ENCODE measurements at places on chromosomes 13 and 19. TPM values are rescaled to one million over a fixed set of nuclear protein-coding genes. Genes with fewer than 3 reads are reported as not detected.

DNA sequence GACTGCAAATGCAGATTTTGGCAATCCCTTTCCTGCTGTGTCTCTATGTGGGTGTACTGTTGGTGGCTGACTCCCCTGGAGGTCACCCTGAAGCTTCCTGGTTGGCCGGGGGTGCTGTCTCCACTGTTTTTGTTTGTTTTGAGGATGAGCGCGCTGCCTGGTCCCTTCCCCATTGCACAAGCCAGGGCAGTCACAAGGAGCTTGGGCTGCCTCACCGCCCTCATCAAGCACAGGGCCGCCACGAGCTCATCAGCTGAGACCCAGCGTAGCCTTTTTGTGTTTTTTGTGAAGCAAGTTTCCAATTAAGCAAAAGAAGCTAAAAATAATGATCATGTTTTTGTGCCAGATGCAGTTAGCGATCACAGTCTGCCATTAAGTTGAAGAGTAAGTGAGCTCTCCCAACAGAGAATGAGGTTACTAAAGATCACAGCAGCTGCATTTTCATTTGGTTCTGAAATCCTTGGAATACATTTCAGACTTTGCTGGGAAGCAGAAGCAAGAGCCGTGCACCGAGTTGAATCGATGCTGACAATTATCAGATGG lies 57.8 kb downstream of the GGACT start:
- no peaks in the 10 kb centered on the region for H3K36me3 ChIP-seq
- no peaks in the 10 kb centered on the region for H3K27me3 ChIP-seq
- no peaks in the 10 kb centered on the region for H3K4me1 ChIP-seq
- DNase-seq = no peak

The OR7A5 gene
- not detected for total RNA-seq

DNA sequence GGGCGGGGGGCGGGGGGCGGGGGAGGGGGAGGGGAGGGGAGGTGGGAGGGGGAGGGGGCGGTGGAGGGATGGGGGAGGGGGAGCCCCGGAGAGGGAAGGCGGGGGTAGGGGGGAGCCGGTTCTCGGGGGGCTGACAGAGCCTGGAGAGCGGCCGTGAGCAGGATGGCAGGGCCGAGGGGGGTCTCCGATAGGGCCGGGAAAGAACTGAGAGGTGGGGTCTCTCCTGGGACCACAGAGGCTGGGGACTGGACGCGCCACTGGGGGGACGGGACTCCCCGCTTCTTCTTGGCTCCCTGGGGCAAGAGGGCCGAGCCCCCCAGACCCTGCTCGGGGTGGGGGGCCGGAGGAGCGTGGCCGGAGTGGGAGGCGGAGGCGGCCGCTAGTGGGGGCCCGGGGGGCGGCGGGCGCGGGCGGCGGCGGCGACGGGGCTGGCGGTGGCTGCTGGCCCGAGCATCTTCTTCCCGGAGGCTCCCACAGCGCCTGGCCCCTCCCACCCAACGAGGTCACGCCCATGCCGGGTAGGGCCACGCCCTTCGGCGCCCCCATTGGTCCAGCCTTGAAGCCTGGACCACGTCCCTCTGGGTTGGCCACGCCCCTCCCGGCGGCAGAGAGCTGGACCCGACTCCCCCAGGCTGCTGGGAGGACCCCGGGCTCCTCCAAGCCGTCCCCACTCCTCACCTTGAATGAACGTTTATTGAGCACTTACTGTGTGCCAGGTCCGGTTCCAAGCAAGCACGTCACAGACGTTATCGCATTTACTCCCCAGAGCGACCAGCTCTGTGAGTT lies at the start of gene NOVA2:
Gene NOVA2, minus strand, starts transcription at position 313 of the 786 bp plus-strand sequence. CDS start 514 bp downstream, outside the sequence.
- no peaks in the 10 kb centered on the region for H3K36me3 ChIP-seq
- peaks cover 33% of the 10 kb centered on the region for H3K27me3 ChIP-seq

The GRIN2D gene
- total RNA-seq = not detected

The NANOS3 gene
- not detected for total RNA-seq

The MEIOSIN gene
- total RNA-seq = not detected

The ATP4A gene
- not detected for total RNA-seq

DNA sequence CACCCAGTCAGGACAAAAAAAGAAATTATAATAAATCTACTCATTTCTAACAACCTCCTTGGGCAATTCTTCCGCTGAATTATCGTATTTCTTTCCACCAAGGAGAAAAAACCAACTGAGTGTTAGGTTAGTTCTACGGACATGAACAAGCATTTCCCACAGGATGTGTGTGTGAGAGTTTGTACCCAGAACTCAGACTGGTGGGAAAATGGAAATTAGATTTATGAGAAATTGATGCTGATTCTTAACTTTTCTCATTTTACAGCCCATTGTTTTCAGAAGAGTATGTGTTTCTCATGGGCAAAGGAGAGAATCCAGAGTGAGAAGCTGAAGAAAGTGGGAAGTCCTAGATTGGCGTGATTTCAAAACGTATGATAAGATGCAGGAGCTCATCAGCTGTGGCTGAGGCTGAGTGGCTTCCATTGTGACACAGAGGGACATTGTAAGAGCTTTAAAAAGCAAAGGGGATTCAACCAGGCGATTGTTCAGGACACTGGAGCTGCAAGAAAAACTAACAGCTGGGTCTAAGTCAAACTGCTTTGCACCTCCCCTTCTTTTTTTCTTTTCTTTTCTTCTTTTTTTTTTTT lies 184.7 kb upstream of the ARGLU1 start:
- no peaks in the 10 kb centered on the region for H3K27me3 ChIP-seq
- DNase-seq = no peak
- no peaks in the 10 kb centered on the region for H3K4me1 ChIP-seq
- H3K36me3 ChIP-seq = no peaks in the 10 kb centered on the region

DNA sequence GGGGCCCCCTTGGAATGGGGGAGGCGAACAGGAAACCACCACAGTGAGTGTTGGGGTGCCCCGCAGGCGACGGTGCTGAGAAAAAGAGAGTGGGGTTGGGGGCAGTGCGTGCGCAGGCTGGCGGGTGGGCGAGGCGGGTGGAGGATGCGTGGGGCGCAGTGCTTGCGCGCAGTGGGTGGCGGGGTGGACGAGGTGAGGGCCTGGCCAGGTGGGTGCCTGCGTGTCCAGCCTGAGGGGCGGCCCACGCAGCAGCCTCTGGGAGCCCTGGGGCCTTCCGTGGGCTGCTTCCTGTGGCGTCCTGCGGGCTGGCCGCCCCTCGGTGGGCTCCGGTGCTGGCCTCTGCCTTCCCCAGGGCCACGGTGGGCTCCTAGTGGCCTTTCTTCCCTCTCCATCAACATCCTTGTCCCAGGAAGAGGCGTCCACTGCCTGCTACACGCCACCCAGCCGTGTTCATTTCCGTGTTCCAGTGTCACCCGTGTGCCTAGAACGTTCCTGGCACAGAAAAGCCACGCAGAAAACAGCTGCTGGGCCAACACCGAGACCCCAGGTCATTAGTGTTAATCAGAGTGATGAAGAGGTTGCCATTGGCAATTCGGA lies 7.1 kb downstream of the ATP11A start:
- H3K4me1 ChIP-seq = peaks cover 8% of the 10 kb centered on the region
- H3K36me3 ChIP-seq = no peaks in the 10 kb centered on the region
- H3K4me3 ChIP-seq = no peak overlapping the region
- H3K27me3 ChIP-seq = no peaks in the 10 kb centered on the region
- H3K27ac ChIP-seq = no peak overlapping the region

The LIM2 gene
- total RNA-seq = not detected

The CDC34 gene
- 39.2 TPM for total RNA-seq

DNA sequence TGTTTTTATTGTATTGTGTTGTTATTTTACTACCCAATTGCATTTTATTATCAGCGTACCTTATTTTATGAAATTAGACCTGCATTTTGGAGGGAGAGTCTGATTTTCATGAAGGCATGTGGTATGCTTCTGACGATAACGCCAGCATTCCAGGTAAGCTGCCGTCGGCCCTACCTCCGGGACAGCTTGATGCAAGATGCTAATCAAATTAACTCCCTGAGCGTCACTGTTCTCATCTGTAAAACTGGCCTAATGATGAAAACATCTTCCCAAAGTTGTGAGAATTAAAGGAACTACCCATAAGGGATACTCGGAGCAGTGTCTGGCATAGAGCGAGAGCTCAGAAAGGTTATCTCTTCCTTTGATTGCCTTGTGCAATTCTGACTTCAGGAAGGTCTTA lies 12.9 kb upstream of the LAIR2 start:
- no peaks in the 10 kb centered on the region for H3K27me3 ChIP-seq
- no peak overlapping the region for H3K27ac ChIP-seq
- no peaks in the 10 kb centered on the region for H3K36me3 ChIP-seq
- H3K4me3 ChIP-seq = no peak overlapping the region
- H3K4me1 ChIP-seq = no peaks in the 10 kb centered on the region
- DNase-seq = no peak

The SRRM5 gene
- total RNA-seq = 0.64 TPM

GRCh38 chr13:42076309-42076713 lies 27.9 kb downstream of the DGKH start:
- no peak overlapping the region for H3K4me3 ChIP-seq
- no peaks in the 10 kb centered on the region for H3K27me3 ChIP-seq
- H3K4me1 ChIP-seq = peaks cover 6% of the 10 kb centered on the region
- no peaks in the 10 kb centered on the region for H3K36me3 ChIP-seq

DNA sequence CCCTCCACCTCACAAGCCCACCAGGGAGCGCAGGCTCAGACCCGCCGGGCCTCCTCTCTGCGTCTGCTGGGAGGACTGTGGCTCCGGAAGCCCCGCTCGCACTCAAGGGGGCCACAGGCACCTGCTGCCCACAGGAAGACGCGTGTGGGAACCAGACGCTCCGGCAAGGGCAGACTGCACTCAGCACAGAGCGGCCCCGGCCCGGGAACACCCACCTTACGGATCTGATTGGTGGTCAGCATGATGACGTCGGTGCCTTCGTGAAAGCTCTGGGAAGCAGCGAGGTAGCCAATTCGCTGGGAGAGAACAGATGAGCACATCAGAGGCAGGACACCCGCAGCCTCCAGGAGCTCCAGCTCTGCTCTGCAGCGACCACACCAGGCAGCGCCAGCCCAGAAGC lies 14.6 kb downstream of the AP3D1 start:
- no peaks in the 10 kb centered on the region for H3K4me1 ChIP-seq
- H3K27me3 ChIP-seq = no peaks in the 10 kb centered on the region
- H3K4me3 ChIP-seq = no peak overlapping the region

DNA sequence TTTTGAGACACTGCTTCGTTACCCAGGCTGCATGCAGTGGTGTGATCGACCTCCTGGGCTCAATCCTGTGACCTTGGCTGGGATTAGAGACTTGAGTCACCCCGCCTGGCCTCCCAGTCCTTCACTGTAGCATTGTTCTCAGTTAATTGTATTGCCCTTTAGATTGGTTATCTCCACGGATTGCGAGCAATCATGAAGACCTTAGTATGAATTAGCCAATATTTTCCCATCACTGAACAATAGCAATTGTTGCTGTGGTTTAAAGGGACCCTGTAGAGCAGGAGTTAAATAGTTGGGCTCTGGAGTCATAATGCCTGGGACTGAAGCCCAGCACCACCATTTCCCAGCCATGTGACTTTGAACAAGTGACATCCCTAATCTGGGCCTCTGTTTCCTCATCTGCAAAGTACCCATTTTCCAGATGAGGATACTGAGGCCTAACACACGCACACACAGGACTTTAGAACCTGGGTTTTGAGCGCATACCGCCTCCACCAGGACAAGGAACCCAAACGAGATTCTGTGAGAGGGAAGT lies 8.4 kb downstream of the PPP1R14A start:
- H3K27ac ChIP-seq = no peak overlapping the region
- no peak for DNase-seq
- H3K36me3 ChIP-seq = no peaks in the 10 kb centered on the region
- no peaks in the 10 kb centered on the region for H3K27me3 ChIP-seq
- no peak overlapping the region for H3K4me3 ChIP-seq
- peaks cover 3% of the 10 kb centered on the region for H3K4me1 ChIP-seq

The PSG7 gene
- total RNA-seq = not detected

GRCh38 chr13:47478985-47479384 lies 522.1 kb downstream of the SUCLA2 start:
- DNase-seq = no peak
- H3K27me3 ChIP-seq = no peaks in the 10 kb centered on the region
- no peak overlapping the region for H3K27ac ChIP-seq
- no peaks in the 10 kb centered on the region for H3K36me3 ChIP-seq
- no peaks in the 10 kb centered on the region for H3K4me1 ChIP-seq
- H3K4me3 ChIP-seq = no peak overlapping the region

DNA sequence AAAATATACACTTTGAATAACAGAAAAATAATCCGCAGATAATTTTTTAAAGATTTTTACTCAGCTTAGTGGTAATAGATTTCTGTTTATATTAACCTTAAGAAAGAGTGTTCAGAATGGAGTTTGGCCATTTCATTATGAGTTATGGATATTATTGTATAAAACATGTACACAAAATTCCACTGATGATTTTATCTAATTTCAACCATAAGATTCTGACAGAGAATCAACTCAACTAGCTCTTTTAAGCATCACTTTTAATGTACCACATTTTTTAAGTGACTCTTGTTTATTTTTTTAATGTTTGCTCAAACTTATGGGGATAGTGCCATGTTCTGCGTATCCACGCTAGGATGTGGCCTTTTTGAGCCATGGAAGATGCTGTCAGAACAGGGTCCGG lies 75.7 kb downstream of the COL4A2 start:
- no peaks in the 10 kb centered on the region for H3K4me1 ChIP-seq
- no peak for DNase-seq
- H3K27ac ChIP-seq = no peak overlapping the region
- no peak overlapping the region for H3K4me3 ChIP-seq
- H3K27me3 ChIP-seq = no peaks in the 10 kb centered on the region

- H3K4me3 ChIP-seq = no peak overlapping the region
- no peaks in the 10 kb centered on the region for H3K27me3 ChIP-seq
- H3K27ac ChIP-seq = no peak overlapping the region
- H3K4me1 ChIP-seq = peaks cover 20% of the 10 kb centered on the region
- no peaks in the 10 kb centered on the region for H3K36me3 ChIP-seq
Observed at GRCh38 chr13:97974773-97975172, 21.3 kb downstream of the IPO5 start.

GRCh38 chr19:43923875-43924274 lies 11.2 kb downstream of the ZNF45 start:
- no peaks in the 10 kb centered on the region for H3K27me3 ChIP-seq
- peaks cover 97% of the 10 kb centered on the region for H3K36me3 ChIP-seq
- no peaks in the 10 kb centered on the region for H3K4me1 ChIP-seq
- H3K4me3 ChIP-seq = no peak overlapping the region
- DNase-seq = no peak
- H3K27ac ChIP-seq = no peak overlapping the region

DNA sequence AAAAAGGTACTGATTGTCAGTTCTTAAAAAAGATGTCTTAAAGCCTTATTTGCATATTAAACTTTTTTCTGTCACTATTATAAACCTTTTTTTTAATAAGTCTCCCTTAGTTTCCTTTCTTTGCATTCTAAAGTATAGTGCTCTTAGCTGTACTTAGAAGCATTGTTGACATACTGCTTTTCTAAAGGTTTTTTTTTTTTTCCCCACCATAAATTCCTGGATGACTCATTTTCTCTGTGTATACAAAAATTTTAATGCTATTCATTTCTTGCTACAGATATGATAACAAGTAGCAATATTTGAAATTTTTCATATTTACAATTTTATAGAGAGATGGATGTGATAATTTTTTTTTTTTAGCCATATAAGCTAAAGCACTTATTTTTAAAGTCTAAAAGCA lies 43.5 kb downstream of the METTL21C start:
- H3K36me3 ChIP-seq = peaks cover 87% of the 10 kb centered on the region
- H3K27ac ChIP-seq = no peak overlapping the region
- no peak overlapping the region for H3K4me3 ChIP-seq
- DNase-seq = no peak

- no peak overlapping the region for H3K27ac ChIP-seq
- no peaks in the 10 kb centered on the region for H3K4me1 ChIP-seq
- peaks cover 9% of the 10 kb centered on the region for H3K36me3 ChIP-seq
- H3K4me3 ChIP-seq = no peak overlapping the region
- no peaks in the 10 kb centered on the region for H3K27me3 ChIP-seq
Observed at GRCh38 chr19:44947041-44947581, 1.3 kb downstream of the APOC2 start.

The PEX11G gene
- not detected for total RNA-seq

The SWSAP1 gene
- total RNA-seq = 3.0 TPM

- no peak for DNase-seq
- no peaks in the 10 kb centered on the region for H3K36me3 ChIP-seq
- H3K4me1 ChIP-seq = peaks cover 12% of the 10 kb centered on the region
- H3K4me3 ChIP-seq = no peak overlapping the region
Observed at GRCh38 chr13:100128838-100129237, 39.9 kb downstream of the PCCA start.
